ENCODE measurements at places on chromosomes 2 and 18.

- DNase-seq = no peak
Observed at GRCh38 chr2:43326101-43326825, 99.9 kb upstream of the ZFP36L2 start.

DNA sequence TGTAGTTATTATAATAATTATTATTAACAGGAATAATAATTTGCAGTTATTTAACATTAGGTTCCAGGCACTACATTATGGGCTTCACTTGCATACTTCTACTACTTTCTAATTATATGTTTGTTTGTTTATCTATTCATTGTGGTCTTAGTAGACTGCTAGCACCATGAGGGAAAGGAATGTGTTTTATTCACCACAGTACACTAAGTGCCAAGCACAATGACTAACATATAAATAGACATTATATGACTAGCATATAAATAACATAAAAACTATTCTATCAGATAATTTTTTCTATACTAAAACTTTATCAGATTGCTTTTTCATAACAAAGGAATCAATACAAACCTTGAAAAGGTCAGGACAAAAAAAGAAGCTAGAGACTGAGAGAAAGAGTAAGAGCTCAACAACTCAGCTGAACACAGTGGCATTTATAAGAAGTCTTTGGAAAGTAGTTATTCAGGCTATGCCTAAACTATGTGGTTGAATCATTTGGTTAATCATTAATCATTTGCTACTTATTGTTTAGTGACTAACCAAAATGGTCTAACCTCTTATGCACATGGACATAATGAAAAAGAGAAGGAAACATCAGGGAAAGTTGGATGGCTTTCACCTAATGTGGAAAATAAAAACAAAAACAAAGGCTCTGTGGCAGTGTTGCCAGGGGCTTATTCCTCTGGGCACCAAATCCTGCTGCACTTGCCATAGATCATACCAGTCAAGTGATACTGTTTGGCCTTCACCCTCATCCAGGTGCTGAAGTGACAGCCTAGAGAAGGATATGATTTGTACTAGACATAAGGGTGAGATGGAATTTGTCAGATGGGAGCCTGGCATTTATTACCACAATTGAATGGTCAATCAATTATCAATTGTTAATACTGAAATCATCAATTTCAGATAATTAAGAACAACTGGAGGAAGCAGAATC lies 174.9 kb downstream of the ETAA1 start:
- no peak for DNase-seq

- DNase-seq = no peak
Observed at GRCh38 chr18:26729449-26729848, 136.1 kb downstream of the AQP4 start.

GRCh38 chr2:45723857-45724256 lies 72.4 kb downstream of the PRKCE start:
- no peak for DNase-seq

- DNase-seq = no peak
Observed at GRCh38 chr2:231296401-231296974, 98.1 kb downstream of the ARMC9 start.

DNA sequence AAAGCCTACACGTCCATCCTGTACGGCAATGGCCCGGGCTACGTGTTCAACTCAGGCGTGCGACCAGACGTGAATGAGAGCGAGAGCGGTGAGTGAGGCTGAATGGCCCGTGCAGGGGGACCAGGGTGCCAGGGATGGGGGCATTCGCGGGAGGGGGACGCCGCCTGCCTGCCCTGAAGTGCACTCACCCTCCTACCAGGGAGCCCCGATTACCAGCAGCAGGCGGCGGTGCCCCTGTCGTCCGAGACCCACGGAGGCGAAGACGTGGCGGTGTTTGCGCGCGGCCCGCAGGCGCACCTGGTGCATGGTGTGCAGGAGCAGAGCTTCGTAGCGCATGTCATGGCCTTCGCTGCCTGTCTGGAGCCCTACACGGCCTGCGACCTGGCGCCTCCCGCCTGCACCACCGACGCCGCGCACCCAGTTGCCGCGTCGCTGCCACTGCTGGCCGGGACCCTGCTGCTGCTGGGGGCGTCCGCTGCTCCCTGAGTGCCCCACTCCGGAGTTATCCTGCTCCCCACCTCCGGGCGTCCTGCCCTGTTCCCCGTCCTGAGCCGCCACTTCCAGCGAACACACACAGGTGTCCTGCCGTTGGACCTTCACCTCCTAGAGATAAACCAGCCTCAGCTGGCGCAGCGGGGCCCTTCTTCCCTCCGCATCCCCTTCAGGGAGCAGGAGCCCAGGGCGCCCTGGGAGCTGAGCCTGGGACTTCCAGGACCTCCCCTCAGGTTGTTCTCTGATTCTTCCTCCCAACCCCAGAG lies 2.9 kb downstream of the ALPI start:
- DNase-seq = no peak

- no peak for DNase-seq
Observed at GRCh38 chr2:84694088-84694622, 177.9 kb downstream of the DNAH6 start.

GRCh38 chr2:151766437-151767153 lies 32.3 kb upstream of the NEB start:
- no peak for DNase-seq

Data from mesothelial cell of epicardium (in vitro differentiated cells).